CD4-positive, alpha-beta T cell treated with Interleukin-4 for 1 hour (primary cell): ENCODE measurements at places on chromosomes 5 and 9.

DNA sequence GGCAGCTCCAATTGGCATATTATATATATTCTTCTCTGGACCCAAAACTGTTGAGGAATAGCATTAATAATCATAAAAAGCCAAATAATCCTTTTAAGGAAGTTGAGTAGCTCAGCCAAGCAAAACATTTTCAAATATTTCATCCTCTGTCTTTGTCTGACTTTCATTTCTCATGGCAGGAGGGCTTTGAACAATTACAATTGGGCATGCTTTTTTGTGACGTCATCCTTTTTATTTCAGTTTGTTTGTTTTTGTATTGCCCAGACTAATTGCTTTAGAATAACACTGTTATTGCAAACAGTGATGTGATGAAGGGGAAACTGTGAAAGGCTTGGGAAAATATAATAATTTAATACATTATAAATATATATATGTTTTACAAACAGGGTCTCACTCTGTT lies 65.2 kb upstream of the MAP1B start:
- DNase-seq = no peak

GRCh38 chr5:126107381-126107780 lies 315.8 kb upstream of the GRAMD2B start:
- no peak for DNase-seq

GRCh38 chr5:132065351-132065937 lies 5.0 kb downstream of the IL3 start:
- peak; percentile 60 for DNase-seq

GRCh38 chr9:108161503-108161902 lies 671.9 kb upstream of the KLF4 start:
- DNase-seq = no peak

- no peak for DNase-seq
Measured at GRCh38 chr5:140106101-140106500, 7.8 kb upstream of the PURA start.

DNA sequence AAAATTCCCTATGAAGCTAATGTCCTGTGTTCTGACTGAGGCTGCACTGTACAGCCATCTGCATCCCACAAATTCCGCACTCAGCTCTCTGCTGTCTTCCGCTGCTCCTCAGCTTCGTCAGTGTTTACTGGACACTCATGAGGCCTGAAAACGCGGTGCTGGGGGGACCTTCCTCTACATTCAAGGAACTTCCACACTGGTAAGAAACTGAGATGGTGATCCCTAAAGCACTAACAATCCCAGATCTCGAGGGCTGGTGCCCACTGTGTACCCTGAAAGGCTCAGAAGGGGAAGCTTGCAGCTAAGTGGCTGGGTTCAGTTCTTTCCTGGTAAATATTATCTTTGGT lies 117.9 kb downstream of the NRG2 start:
- DNase-seq = no peak
